Posterior vena cava (tissue), 2 donors: ENCODE measurements at places on chromosomes 16 and 17. TPM values are rescaled to one million over a fixed set of nuclear protein-coding genes. Genes with fewer than 3 reads are reported as not detected.

GPR139 gene
- total RNA-seq = not detected

ENPP7 gene
- not detected for total RNA-seq

GUCY2D gene
- total RNA-seq = not detected

SULT1A4 gene
- total RNA-seq = 16.6 TPM

RNF227 gene
- total RNA-seq = 1.5 TPM

HOXB8 gene
- total RNA-seq = 0.19 TPM

MFAP4 gene
- 371 TPM for total RNA-seq

CHMP6 gene
- total RNA-seq = 23.7 TPM

NOG gene
- total RNA-seq = 2.4 TPM

PRDM7 gene
- total RNA-seq = not detected

KRTAP4-6 gene
- not detected for total RNA-seq

SLC16A11 gene
- total RNA-seq = 1.3 TPM

KCNJ2 gene
- 3.2 TPM for total RNA-seq

ELMO3 gene
- 1.2 TPM for total RNA-seq

CDH5 gene
- 50.2 TPM for total RNA-seq

TBC1D3 gene
- total RNA-seq = not detected

ZP2 gene
- not detected for total RNA-seq

RPH3AL gene
- 11.2 TPM for total RNA-seq

MYH8 gene
- not detected for total RNA-seq

SHCBP1 gene
- total RNA-seq = 2.5 TPM

CFAP97D1 gene
- not detected for total RNA-seq
